Activated T-helper 1 cell treated with anti-CD3 and anti-CD28 coated beads, Interleukin-2, amount 50 U/mL, for 16 hours (primary cell): ENCODE measurements at places on chromosomes 3 and 15.

GRCh38 chr3:81799403-81799802 lies 38.0 kb upstream of the GBE1 start:
- DNase-seq = no peak

DNA sequence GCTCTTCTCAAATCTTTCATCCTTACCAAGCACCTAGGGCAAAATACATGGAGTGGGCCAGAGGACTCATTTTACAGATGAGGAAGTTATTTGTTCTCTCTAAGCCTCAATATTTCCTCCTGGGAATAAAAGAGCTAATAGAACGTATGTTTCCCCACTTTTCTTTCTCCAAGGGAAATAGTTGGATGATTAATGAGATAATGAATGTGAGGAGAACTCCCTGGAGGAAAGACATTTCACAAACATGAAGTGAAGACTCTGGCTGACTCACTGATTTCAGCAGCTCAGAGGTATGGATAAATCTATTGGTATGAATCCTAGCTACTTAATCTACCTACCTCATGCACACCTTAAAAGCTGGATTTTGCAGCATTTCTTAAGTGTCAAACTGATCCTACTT lies 98.4 kb downstream of the ECT2 start:
- DNase-seq = no peak

- no peak for DNase-seq
Measured at GRCh38 chr15:50018491-50018890, 100.5 kb downstream of the ATP8B4 start.

DNA sequence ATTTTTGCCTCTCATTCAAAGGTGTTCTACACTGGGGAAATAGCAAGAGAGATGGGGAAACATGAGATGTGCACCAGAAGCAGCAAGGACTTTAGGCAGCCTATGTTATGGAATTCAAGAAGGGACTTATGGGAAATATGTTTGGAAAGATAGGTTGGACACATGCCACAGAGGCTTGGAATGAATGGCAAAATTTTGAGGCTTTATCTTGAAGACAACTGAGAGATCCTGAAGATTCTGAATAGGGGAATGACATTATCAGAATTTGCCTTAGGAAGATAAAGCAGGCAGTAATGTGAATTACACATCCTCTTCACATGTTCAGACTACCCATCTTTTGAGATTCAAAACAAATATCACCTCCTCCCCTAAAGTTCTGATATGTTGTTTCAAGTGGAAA lies 10.0 kb upstream of the MECOM start:
- DNase-seq = no peak

DNA sequence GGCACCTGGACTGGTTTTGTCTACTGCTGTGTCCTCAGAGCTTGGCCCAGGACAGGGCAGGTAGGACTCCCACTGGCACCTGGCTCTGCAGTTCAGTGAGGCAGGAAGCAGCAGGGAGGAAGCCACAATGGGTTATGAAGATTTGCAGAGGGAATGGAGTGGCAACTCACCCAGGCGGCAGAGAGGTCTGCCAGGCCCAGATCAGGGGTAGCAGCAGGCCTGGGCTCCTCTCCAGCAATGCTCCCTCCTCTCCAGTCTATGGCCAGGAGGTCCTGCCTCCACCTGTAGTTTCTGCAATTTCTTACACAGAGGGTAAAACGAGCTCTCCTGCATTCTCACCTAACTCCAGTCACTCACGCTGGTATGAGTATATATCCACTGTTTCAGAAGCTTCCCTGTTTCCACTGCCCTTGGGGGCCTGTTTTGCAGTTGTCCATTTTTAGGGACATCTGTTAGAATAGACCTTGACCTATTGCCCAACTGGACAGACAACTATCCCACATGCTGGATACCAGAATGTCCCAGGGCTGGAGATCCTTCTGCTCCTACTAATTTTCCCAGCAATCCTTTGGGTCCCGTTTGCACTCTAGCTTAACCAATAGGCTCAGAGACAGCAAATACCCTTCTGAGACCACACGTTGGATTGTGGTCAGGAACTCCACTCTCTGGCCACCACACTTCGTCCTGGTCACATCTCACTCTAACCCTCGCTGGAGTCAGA lies 35.2 kb downstream of the HMCES start:
- DNase-seq = no peak

GRCh38 chr3:112134335-112135124 lies 1.5 kb upstream of the GCSAM start:
- DNase-seq = no peak

GRCh38 chr3:28845006-28845324 lies 435.9 kb upstream of the RBMS3 start:
- DNase-seq = no peak

- DNase-seq = no peak
Measured at GRCh38 chr15:71634820-71635560, 175.4 kb upstream of the NR2E3 start.

- no peak for DNase-seq
Measured at GRCh38 chr3:131360191-131360755, 21.3 kb upstream of the NUDT16 start.

DNA sequence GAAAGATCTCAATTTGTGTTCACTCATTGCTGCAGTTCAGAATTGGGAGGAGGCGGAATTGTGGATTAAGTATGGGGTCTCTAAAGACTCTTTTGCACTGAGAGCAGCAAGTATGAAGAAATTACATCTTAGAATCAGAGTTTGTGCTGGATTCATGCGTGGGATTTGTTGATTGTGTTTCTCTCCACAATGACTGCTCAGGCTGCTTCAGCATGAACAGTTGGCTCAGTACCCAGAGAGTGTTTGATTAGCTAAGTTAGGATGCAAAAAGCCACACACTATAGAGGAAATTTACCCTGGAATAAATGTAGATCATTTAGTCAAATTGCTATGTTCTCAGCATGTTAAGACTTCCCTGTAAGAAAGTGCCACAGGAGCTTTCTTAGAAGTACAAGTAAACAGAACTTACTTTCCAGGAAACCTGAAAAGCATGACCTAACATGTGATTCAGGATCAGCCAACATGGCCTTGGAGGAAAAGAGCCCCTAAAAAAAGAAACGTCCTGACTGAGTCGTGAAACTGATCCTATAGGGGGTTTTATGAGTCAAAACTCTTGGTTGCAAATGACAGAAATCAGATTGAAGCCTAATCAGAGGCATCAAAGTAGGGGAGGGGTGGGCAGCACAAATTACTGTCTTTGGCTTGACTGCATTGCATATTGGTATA lies 32.6 kb downstream of the HHLA2 start:
- DNase-seq = no peak

- no peak for DNase-seq
Measured at GRCh38 chr15:25664761-25665160, 198.4 kb downstream of the ATP10A start.

- DNase-seq = no peak
Measured at GRCh38 chr15:67745073-67746006, 80.0 kb upstream of the SKOR1 start.

DNA sequence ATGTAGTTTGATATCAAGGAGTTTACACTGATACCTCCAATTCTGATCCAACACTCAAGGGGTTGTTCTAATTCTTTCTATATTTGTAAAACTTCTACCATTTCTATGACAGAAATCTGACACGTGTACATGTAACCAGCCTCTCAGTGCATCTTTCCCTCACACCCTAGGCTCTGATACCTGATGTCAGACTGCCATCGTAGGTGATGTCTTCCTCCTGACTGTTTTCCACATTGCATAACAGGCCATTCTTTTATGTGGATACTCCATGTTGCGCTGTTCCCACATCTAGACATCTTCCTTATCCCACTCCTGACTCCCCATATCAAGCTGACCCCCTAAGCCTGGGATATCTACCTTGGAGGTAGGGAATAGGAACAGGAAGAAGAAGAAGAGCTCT lies 159.1 kb downstream of the FNDC3B start:
- DNase-seq = no peak

GRCh38 chr3:163218336-163218735 lies 1721.7 kb downstream of the OTOL1 start:
- no peak for DNase-seq

DNA sequence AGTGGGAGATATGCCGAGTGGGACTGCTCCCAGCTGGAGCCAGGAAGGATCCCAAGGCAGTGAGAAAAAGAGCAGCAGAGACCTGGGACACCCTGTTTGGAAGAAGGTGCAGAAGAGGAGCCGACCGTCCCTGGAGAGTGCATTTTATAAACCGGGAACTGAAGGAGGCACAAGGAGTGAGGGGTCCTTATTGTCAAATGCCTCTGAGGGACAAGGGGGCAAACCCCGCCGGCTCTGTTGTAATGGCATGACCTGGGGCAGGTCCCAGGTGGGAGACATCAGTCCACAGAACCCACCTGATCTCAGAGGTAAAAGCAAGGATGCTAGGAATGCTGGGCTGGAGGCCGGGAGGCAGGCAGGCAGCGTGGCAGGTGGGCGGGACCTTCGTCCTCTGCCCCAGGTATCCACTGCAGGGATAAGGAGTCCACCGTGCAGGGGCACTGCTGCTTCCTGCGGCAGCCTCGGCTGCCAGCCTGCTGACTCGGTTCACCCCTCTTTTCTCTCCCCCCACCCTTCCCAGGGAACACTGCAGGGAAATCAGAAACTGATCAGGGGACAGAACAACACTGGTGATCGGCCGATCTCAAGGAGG lies 26.9 kb downstream of the ADAMTS17 start:
- DNase-seq = no peak

DNA sequence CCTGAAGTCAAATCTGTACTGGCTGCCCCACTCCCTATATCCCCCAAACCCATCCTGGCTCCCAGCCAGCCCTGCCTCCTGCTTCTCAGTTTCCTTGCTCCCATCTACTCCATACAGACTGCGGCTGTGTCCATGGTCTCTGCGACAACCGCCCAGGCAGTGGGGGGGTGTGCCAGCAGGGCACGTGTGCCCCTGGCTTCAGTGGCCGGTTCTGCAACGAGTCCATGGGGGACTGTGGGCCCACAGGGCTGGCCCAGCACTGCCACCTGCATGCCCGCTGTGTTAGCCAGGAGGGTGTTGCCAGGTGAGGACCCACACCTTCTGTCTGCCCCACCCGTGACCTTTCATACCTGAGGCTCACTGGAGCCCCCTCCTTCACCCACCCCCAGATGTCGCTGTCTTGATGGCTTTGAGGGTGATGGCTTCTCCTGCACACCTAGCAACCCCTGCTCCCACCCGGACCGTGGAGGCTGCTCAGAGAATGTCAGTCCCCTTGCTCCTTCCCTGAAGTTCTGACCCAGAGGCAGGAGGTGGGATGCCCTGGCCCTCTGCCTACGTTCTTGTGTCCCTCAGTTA lies 14.7 kb downstream of the STAB1 start:
- DNase-seq = no peak

DNA sequence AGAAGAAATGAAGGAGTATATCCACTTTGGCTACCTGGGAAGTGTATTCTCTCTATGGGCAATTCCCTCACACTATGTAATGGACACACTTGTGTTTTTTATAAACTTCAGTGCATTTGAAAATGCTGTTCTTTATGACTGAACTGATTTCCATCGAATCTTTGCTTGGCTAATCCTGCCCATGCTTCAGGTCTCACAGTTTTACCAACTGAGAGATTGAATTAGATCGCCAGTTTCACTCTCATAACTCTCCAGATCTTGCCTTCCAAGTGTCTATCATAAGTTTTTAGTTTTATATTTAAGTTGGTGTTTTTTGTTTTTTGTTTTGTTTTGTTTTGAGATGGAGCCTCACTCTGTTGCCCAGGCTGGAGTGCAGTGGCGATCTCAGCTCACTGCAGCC lies 73.5 kb upstream of the MBNL1 start:
- no peak for DNase-seq

DNA sequence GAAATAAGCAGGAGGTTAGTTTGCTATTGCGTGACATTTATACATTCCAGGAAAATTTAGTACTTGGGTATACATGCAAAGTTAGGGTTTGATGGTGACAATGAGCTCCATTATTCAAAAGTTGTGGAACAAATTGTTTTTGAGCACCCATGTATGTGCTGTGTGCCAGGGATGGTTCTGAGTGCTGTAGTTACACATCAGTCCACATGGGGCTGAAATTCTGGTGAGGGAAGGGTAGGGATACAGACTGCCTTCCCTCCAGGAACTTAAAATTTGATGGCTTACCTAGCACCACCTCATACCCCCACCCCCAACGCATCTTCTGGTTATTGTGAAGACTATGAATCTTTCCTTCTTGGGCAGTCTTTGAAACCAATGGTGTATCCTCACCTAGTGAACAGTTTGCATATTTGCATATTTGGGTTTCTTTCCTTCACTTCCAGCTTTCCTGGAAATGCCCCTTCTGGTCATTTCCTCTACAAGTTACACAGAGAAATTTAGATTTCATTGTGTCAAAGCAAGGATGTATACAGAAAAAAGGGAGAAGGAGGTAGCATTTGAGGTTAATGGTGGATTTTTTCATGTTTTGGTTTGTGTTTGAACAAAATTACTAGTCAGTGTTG lies 222.0 kb upstream of the IL12A start:
- DNase-seq = no peak

DNA sequence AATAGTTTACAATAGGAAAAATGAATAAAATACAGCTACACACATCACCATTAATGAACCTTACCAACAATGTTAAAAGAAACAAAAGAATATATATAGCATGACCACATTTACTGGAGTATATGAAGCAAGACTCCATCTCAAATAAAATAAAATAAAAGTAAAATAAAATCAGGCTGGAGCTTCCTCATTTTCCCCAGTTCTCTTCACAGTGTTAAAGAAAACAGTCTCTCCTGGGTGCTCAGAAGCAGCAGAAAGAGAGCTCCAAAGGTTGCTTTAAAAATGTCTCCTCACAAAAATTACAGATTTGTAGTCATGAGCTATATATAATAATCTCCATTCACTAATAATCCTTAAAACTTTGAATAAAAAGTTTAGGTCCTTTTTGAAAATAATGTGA lies 48.8 kb downstream of the PIK3CB start:
- no peak for DNase-seq

DNA sequence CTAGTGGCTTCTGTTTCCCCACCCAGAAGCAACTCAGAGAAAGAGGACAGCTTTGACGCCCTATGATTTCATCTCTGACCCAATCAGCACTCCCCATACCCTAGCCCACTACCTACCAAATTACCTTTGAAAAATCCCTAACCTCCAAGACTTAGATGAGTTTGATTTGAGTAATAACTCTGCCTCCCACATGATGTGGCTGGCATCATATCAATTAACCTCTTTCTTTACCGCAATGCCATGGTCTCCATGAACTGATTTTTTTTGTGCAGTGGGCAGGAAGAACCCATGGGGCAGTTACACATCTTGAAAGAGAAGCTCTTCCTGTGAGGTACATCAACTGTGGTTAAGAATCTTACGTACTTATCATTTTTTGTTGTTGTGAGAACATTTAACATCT lies 25.5 kb upstream of the APOD start:
- DNase-seq = no peak
